ENCODE measurements at places on chromosomes 12 and 14.
A peak's percentile ranks its signal among the peaks of the same experiment; 100 is the strongest.

DNA sequence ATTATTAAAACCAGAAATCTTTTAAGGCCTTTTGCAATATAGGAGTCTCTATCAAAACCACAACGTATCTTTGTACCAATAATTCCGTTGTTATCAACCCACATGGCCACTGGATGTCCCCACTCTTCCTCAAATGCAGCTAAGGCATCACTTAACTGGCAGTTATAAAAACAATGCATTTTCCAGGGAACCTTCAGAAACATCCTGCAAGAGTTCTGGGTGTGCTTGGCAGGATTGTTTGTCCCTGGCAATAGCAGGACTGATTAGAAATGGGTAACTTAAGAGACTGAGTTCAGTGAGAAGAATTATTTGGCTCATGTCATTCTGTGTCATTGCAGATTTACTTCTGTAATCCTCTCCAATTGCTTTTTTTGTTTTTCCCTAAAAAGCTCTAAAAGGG is 112.0 kb downstream of the SLC15A5 start:
- no peak for DNase-seq

GRCh38 chr12:40561395-40561966 is 130.8 kb upstream of the CNTN1 start:
- no peak for DNase-seq

DNA sequence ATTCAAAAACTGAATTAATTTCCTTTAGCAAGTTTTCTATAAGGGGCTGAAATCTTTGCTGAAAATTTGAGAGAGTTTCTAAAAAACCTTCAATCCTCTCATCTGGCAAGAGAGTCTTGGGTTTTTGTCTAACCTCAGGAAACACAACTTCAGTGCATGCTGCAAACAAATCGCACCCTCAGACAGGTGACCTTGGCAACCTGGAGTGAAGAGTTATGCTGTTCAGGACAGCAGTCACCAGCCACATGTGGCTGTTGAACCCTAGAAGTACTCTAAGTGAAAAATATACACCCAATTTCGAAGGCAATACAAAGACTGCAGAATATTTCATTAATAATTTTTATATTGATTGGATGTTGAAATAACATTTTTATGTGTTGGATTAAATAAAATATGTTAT is 184.8 kb downstream of the RPS29 start:
- DNase-seq, result no peak

DNA sequence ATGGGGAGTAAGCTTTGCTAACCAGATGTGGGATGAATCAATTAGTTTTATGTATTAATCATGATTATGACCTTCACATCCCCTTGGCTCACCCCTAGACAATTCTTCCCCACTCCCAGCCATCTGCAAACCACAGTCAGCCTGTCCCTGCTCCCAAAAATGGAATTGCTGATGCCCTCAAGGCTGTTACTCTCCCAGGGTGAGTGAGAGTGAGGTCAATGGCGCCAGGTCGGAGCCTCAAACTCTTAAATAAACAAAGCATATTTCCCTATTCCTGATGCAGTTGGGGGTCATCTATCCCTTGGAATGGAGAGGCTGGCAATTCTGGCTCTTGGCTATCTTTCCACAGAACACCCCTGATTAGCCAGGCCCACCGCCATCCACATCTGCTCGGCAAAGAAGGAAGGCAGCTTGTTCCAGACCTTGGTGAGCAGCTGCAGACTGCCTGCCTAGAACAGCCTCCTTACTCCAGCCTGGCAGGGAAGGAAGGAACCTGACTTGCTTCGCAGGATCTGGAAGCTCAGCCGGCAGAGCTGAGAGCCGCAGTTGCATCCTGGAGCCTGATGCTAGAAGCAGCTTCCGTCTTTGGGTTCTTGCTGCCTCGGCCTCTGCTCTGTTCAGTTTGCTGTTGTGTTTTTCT is 57.0 kb downstream of the SMUG1 start:
- no peak for DNase-seq

GRCh38 chr12:47534695-47535094 is 171.1 kb downstream of the RPAP3 start:
- no peak for DNase-seq

DNA sequence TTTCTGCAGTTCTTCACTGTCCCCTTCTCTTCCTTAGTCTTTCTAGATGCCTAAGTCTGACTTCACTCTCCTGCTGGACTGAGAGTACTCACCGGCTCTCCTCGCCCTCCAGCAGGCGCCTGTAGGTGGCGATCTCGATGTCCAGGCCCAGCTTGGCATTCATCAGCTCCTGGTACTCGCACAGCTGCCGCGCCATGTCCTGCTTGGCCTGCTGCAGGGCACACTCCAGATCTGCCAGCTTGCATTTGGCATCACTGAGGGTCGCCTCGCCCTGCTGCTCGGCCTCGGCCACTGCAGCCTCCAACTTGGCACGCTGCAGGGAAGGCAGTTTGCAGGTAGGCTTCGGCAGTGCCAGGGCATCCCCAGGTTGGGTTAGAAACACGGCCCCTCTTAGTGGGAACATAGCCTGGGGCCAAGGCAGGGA is 5.2 kb downstream of the KRT84 start:
- DNase-seq, result peak; percentile 25

DNA sequence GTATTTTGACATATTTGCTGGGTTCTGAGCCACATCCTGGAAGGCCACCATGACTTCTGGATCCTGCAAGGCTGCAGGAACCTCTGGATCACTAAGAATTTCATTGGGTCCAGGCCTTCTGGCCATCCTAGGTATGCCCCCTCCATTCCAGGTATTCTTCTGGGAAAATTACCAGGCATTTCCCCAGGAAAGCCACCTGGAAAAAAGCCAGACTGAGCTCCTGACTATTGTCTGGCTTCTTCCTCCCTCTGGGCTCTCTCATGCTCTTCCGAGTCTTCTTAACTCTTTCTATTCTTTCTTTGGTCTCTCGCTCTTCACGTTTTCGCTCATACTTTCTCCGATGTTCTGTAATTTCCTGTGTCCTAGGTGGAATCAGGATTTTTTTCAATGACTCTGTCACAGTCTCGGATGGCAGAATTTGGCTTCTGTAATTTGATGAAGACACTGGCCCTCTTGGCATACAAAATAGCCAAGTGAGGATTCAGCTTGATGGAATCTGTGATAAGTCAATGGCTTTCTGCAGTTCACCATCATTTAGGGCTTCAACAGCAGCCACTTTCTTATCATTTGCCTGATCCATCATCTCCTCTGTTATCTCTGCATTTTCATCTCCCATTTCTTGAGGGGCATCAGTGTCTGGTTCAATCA is 42.6 kb downstream of the ATP23 start:
- no peak for DNase-seq

All from activated CD4-positive, alpha-beta T cell treated with anti-CD3 and anti-CD28 coated beads, Interleukin-10, Interleukin-2, amounts not matched to agents 100 ng/mL and 50 ng/mL, durations not matched to agents 16 hours and 8 hours (primary cell).